Activated CD8-positive, alpha-beta T cell treated with anti-CD3 and anti-CD28 coated beads, Interleukin-2, amount 10 ng/mL, durations not matched to agents 7 days and 5 days (primary cell): ENCODE measurements at places on chromosomes 3 and 15.
A peak's percentile ranks its signal among the peaks of the same experiment; 100 is the strongest.

- DNase-seq = no peak
These were observed 114.3 kb upstream of the CACNA2D3 start for GRCh38 chr3:54008099-54008498.

- no peak for DNase-seq
These were observed 27.8 kb upstream of the IGDCC4 start for GRCh38 chr15:65450556-65450955.

GRCh38 chr3:157311633-157312375, 124.8 kb upstream of the PTX3 start:
- DNase-seq = no peak

GRCh38 chr15:52362497-52362896, 66.9 kb upstream of the MYO5C start:
- no peak for DNase-seq

- DNase-seq = no peak
These were observed 629.6 kb downstream of the PYDC2 start for GRCh38 chr3:192090586-192090985.

- DNase-seq = no peak
These were observed 381.1 kb upstream of the RASGRP1 start for GRCh38 chr15:38945551-38946298.

- DNase-seq = no peak
These were observed 1.8 kb upstream of the CCR1 start for GRCh38 chr3:46209746-46210470.

GRCh38 chr15:89379818-89380217, 45.2 kb upstream of the POLG start:
- no peak for DNase-seq

GRCh38 chr15:84752700-84753099, 4.3 kb downstream of the ZNF592 start:
- no peak for DNase-seq

GRCh38 chr3:14880447-14881106, 61.8 kb downstream of the FGD5 start:
- DNase-seq = peak; percentile 41

DNA sequence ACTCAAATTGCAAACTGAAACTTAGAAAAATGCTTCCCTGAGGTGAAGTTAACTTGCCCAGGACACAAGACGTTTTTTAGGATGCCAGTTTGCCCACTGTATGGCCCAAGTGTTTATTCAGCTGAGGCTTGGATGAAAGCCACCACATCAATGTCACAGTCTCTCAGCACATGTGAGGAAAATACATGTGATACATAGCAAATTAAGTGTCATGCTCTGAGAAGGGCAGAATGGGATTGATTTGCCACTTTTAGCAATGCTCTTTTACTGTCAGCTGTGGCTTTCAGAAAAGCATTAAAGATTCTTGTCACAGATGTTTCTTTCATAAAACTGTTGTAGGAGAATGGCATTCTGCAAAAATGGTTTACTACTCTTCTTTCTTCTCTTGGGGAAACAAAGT, 165.5 kb downstream of the ZIC1 start:
- DNase-seq = no peak

DNA sequence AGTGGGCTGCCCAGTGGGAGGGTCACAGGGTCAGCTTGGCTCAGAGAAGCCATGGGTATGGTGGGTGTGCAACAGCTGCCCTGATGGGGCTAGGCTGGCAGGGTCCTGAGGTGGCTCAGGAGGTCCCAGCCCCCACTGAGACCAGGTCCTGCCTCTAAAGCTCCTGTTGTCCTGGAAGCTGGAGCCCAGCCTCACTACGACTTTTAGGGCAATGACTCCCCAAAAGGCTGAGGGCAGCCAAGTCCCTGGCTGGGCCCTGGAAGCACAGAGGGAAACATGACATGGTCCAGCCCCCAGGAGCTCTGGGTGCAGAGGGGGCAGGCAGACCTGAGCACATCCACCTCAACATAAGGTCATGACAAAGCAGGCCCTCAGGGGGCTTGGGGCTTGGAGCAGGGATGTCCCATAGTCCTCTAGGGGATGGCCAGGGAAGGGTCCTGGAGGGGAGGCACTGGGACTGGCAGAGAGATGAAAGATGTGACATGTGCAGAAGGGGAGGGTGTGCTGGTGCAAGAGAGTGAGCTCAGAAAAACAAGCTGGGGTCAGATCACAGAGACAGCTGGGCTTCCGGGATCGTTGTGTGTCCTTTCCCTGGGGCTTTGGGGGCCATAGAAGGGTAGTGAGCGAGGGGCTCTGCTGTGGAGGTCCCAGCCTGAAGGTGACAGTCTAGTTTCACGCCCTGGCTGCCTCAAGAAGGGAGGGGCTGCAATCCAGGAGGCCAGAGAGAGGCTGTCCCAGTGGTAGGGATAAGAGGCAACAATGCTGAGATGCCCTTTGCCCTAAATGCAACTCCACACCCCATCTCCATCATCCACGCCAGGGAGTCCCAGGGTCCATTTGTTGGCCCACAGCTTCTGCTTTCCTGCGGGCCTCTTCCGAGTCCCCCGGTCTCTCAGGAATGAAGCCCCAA, 639 bp upstream of the ITIH3 start:
- no peak for DNase-seq
